Cortex of kidney (tissue), 1 donor: ENCODE measurements at places on chromosomes 1 and 21.

GRCh38 chr21:24204641-24205040 lies 1402.6 kb downstream of the MRPL39 start:
- no peak for DNase-seq

DNA sequence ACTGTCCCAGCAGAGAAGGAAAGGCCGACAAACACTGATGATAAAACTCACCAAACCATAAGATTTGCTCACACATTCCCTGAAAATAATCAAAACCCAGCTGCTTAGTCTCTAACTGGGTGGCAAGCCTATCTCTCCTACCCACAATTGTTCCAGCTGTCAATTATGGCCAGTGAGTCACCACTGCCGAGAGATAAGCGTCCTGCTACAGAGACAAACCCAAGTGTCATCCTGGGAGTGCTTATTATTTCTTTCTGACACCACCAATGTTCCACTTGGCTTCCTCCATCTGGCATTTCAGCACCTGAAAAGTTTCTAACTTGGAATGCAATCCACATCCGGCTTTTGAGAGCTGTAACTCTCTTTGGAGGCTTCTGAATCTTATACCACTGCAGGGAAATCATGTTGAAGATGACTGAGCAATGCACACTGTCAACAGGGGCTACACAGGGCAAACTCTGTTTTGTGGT lies 51.5 kb upstream of the VAV3 start:
- DNase-seq, result no peak

- no peak for DNase-seq
These were observed 27.0 kb downstream of the KHDRBS1 start for GRCh38 chr1:32040711-32041110.

DNA sequence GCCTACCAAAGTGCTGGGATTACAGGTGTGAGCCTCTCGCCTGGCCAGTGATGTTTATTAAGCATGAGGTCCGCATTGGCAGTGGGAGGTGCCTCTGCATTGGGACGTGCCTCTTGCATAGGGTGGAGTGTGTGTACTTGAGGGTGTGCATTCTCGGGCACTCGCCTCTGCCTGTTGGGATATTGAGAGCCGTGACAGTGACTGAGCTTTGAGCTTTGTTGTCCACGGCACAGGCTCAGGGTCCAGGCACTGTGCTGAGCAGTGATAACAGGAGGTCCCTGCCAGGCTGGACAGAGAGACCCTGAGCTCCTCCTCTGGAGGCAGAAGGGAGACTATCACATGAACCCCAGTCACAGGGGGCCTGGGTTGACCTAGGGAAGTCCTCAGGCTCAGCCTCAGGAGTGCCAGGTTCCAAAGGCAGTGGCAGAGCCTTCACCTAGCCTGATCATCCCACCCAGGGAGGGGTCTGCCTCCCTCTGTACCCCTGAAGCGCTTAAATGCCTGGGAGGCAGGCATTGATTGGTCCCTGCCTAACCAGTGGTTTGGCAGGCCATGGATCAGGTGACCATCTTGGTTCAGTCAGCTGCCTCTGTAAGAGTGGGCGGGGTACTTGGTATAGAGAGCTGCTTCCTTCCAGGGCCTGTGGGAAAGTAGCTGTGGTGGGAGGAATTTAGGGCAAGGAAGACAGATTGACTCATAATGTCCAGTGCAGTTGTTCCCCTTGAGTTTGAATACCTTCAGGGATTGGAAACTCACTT lies 213.8 kb upstream of the TMEM51 start:
- DNase-seq, result no peak

GRCh38 chr1:160143695-160144094 lies 7.7 kb upstream of the ATP1A4 start:
- DNase-seq, result no peak

DNA sequence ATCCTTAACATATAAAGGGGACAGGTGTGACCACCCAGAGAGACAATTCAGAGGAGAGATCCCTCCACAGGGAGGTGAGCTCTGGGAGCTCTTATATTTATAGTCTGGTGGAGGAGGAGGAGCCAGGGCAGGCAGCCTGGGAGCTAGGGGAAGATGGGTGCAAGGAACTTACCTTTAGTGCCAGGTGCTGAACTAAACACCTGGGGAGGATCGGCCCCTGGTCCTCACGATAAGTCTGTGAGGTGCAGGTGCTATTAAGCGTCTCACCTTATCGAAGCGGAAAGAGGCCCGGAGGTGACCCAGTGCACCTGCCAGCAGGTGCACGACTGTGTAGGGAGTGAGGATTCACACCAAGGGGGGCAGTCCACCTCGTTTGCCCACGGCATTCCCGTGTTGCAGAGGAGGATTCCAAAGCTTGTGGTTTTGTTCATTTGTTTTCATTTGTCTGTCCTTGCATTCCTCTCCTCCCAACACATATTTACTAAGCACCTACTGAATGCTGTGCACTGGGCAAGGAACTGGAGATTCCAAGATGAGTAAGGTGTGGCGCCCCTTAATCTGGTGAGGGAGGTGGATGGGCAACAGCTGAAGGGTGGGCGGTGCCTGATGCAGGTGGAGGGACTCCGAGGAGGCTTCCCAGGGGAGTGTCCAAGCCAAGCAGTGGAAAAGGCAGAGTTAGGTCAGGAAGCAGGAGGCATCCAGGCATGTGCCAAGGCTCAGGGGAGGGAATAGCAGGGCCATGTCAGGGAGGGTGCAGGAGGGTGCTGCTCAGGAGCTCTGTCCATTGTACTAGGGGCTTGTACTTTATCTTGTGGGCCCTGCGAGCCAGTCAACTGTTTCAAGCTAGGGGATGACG lies 11.5 kb downstream of the ARHGEF10L start:
- no peak for DNase-seq

DNA sequence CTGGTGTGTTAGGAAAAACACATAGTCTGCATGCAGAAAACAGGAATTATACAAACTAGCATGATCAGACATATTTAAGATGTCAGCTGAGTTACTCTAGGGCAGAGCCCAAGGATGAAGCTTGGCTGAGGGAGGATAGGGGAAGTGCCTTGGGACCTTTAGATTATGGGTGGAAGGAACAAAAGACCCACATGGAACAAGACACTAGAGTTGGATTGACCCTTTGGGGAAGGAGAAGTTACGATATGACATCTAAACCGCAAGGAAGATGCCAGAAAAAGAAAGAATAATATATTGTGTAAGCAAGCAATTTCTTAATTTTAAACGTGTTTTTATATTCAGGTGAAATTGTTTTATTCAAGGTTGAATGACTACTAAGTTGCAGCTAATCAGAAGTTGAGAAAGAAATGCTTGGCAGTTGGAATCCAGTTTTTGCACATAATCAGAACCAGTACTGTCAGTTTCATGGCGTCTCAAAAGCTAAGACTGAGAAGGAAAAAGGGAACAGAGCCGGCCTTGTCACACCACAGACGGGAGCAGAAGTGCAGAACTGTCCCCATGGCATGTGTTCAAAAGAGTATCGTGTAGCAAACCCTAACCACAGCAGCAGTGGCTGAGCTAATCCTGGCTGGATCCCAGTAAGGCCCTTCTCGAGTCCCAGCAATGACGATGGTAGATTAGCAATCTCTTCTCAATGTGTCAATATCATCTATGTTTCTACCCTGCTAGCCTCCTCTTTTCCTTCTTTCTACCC lies 31.2 kb upstream of the IFNAR2 start:
- no peak for DNase-seq

DNA sequence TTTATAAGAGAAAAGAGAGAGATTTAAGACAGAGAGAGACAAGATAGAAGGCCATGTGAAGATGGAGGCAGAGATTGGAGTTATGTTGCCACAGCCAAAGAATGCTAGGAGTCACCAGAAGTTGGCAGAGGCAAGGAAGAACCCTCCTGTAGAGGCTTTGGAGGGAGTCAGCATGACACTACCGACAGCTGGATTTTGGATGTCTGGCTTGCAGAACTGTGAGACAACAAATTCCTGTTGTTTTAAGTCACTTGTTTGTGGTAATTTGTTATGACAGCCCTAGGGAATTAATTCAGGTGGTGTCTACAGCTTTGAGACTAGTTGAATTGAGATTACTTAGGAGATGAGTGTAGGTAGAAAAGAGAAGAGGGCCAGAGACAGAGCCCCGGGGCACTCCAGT lies 158.5 kb downstream of the DNM3 start:
- no peak for DNase-seq

DNA sequence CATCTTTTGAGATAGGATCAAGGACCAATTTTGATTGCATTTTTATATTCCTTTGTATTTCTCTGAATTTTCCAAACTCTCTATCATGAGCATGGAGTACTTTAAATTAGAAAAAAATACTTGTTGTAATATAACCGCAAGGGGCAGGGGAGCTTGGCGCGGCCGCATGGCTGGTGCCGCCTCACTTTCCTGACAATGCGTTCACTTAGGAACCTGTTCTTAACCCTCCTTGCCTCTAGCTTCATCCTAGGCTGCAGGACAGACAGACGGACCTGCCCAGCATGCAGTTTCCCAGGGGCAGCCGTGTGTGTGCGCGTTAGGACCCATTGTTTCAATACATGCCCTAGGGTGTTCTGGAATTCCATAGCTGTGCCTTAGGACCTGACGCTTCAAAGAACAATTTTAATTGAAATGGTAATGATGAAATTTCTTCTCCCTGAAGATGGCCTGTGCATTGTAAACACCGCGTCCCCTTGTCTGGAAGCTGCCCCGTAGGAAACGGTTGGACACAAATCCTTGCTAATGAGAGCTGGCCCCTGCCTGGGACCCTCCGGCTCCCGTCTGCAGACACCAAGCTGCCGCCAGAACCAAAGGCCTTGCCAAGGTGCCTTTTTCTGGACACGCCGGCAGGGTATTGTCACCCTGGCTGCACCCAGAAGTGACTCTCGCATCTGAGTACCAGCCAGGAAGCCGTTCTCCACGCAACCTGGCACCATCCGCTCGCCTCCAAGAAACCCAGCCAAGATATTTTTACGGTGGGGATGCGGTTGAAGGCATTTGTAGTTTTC lies 466.4 kb downstream of the NPHP4 start:
- no peak for DNase-seq

GRCh38 chr1:231690059-231690458 lies 63.5 kb downstream of the DISC1 start:
- no peak for DNase-seq

DNA sequence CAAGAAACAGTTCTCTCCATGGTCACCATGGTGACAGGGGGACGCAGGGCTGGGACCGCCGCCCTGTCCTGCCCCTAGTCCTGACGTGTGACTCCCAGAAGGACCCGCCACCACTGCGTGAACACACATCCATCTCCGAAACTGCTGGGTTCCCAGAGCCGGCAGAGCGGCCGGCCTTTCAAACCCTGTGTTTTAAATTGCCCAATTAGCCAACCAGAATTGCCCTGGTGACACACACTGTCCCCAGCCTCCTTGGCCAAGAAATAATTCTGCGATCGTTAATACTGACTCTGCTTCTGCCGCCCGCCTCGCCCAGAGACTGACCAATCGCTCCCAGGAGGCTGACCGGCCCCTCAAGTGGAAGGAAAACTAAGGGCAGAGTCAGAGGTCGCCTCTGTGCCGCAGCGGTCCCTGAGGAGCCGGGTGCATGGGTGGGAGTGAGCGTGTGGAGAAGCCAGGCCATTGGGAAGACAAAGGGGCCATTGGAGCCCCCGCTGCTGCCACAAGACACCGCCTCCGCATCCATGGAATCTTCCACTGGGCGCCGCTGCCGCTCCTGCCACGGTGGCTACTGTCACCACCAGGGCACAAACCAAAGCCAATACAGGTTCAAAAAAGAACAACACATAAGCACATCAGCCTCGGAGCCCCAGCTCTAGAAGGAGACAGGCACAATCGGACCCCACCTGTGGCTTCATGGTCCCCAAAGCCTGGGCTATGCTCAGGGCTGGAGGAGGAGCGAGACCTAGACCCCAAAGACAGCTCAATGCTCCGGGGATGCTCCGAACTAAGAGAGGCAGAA lies 273.2 kb downstream of the NPHP4 start:
- DNase-seq, result no peak

- no peak for DNase-seq
These were observed 123.6 kb upstream of the LHX8 start for GRCh38 chr1:75010547-75010946.
